Kidney tubule cell (primary cell): ENCODE measurements at places on chromosomes 6 and 20.
A peak's percentile ranks its signal among the peaks of the same experiment; 100 is the strongest.

DNA sequence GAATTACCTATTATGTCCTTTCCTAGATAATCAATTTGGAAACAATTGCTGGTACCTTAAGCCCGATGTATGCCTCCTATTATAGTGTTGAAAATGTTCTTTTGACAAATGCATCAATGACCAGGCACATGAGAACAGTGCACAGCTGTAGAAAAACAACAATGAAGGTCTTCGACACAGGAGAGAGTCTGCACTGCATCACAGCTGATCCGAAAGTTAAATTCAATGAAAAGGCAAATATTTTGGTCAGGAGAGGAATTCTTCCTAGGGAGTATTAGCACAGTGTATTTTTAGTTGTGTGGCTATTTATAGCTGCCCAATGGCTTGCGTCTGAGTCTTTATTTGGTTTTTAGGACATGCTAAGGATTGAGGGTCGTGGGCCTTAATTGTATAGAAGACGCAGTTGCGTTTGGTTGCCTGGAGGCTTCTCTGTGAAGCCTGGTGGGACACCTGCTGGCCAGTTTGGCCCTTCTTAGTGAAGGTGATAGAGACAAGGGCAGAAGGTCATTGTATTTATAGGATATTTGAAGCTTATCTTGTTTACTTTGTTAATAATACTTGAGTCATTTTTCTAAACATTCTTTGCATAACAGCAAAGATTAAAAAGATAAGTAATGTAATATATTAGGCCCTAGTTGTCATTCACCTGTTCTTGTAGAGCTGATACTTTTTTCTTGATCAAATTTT, 72.3 kb downstream of the CDYL start:
- no peak for DNase-seq

- no peak for DNase-seq
Measured at GRCh38 chr6:152313542-152314482, 323.4 kb downstream of the SYNE1 start.

- DNase-seq, result no peak
Measured at GRCh38 chr6:7251646-7252260, 61.2 kb downstream of the SSR1 start.

- no peak for DNase-seq
Measured at GRCh38 chr6:142898927-142899895, 45.8 kb downstream of the HIVEP2 start.

DNA sequence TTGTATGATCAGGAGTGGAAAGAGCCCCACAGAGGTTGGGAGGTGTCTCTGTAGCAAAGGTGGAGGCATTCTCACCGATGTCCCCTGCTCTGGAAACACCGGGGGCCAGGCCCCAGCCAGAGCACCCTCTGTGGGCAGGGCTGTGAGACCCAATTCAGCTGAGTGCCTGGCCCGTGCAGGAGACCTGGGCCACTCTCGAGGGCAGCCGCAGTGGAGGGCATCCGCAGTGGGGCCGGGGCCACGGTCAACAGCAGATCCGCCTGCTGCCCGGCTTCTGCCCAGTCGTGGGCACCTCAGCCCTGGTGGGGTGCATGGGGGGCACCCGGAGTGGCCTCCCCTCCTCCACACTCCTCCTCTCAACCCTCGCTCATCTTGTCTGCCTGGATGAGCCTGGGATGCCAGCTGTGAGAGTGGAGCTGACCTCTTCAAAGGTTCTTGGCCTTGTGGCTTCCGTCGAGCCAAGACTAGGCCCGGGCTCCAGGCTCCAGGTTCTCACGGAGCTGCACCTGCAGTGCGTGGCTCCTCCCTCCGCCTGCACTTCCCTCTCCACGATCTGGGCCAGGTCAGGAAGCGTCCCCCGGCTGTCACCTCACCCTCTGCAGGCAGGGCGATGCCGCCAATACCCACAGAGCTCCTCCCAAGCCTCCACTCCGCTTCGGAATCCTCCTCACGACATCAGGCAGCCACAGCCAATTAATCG, 134.8 kb downstream of the TAF4 start:
- no peak for DNase-seq

DNA sequence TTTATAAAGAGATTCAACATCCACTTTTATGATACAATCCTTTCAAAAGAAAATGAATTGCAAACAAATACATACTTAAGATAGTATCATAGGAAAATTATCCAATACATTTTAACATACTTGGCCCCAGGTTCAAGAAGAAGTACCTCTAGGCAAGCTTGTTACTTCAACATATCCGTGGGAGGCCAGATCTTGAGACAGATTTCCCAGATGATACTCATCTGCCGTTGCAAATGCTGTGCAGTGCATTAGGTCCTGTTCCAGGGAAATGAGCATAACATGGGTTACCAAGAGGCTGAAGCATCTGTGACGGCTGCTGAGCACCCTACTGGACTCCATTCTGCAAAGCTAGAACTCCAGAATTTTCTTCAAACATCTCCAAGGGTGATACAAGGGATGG, 15.6 kb downstream of the RMND1 start:
- DNase-seq, result no peak

DNA sequence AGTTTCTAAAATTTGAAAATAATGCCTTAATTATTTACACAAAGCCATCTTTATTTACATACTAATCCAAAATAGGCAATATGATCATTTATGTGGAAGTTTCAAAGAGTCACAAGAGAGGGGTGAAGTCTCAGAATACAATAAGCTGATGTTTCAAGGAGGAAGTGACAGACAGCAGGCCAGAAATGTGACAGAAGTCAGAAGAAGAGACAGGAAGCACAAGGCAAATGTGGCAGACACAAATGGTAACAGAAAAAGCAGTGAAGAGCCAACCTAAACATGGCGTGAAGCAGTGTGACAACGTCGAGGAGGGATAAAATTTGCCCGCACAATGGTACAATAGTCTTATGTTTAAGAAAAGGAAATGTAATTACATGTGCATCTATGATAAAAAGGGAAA, 59.8 kb downstream of the SHPRH start:
- DNase-seq, result no peak

DNA sequence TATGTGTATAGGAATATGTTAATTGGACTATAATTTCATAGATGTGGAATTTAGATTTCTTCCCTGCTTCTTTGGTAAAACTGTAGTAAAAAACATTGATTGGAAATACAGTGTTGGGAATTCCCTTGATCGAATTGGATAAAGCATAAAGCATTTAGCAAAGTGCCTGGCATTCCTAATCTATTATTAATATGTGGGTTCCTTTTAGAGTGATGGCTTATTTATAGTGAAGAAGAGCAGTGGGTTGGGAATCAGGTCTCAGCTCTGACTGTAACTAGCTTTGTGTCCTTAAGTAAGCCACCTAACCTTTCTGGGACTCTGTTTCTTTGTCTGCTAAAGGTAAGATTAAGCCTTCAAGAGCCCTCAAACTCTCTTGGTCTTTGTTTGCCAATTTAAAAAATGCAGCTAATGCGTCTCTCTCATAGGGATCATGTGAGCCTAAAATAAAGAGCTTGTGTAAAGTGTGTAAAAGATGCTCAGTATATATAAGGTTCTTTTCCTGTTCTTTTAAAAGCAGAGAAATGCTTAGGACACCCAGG, 53.3 kb downstream of the KCNS1 start:
- DNase-seq, result no peak

DNA sequence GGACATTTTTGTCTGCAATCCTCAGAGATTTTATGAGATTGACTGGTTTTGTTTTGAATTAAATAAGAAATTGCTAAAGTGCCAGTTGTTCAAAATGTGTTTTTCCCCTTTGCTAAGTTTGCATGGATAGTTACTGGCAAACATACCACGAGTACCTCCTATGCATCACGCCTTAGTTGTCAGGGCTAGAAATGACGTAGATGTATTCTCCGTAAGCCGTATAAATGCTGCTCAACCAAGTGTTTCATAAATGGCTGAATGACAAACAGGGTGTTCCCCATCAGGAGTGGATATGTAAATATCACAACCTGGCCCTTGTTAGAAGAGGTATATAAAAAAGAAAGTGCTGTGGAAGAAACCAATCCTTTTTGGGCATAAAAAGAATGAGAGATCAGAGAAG, 341.1 kb upstream of the ZFP64 start:
- DNase-seq, result peak; percentile 39

DNA sequence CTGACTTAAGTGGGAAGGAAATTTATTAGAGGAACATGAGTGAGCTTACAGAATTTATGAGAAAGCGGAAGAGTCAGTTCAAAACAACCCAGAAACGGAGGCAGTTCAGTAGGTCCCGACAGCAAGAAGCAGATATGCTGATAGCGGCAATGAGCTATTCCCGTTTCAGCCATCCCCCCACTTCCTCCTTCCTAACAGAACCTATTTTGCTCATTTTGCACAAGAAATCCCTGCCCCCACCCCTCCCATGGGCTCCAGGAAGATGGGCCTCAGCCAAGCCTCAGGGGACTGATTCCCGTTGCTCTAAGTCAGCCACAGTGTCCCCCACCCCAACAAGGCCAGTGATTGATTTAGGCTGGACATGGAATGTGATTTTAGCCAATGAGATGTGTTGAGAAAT, 157.5 kb downstream of the CEBPB start:
- DNase-seq, result no peak

DNA sequence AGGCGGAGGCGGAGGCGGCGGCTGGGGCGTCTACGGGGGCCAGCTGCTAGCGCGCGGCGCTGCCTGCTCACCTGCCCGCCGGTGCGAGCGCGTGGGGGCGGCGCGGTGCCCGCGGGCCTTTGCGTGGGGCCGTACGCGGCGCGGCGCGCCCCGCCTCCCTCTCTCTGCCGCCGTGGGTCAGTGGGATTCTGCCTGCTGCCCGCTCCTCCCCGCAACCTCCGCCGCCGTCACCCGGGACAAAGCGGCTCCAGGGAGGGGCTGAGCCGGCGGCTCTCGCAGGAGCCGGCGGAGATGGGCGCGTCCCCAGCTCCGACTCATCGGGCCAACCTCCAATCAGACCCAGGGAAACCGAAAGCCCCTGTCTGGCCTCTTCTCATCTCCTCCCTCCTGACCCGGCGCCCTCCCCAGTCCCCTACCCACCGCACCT, at the start of gene RCAN2:
TSS of gene RCAN2 (minus strand) at position 249 of the 427 bp plus-strand sequence.
- peak; percentile 74 for DNase-seq

- DNase-seq, result no peak
Measured at GRCh38 chr6:156700440-156701057, 76.6 kb upstream of the ARID1B start.

GRCh38 chr6:43900916-43901732, 131.1 kb downstream of the VEGFA start:
- no peak for DNase-seq

GRCh38 chr6:145621776-145622175, 113.5 kb downstream of the EPM2A start:
- DNase-seq, result no peak

GRCh38 chr20:51507216-51508036, 35.1 kb downstream of the NFATC2 start:
- no peak for DNase-seq

DNA sequence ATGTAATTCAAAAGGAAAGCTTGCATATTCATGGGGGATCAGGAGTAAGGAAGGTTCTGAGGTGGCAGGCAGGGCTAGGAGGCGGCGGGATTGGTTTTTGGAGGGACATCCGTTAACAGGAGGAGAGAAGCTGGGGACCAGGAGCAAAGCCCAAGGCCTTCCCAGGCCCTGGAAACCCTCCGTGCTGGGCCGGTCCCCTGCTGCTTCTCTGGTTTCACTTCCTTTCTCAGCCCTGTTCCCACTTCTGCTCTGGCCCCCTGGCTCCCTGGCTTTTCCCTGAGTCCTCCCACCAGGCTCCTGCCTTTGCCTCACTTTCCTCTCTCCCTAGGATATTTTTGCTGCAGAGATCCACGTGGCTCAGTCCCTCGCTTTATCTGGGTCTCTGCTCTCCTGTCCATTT, 26.4 kb upstream of the SALL4 start:
- no peak for DNase-seq

- DNase-seq, result no peak
Measured at GRCh38 chr6:15892369-15892768, 229.5 kb upstream of the DTNBP1 start.

DNA sequence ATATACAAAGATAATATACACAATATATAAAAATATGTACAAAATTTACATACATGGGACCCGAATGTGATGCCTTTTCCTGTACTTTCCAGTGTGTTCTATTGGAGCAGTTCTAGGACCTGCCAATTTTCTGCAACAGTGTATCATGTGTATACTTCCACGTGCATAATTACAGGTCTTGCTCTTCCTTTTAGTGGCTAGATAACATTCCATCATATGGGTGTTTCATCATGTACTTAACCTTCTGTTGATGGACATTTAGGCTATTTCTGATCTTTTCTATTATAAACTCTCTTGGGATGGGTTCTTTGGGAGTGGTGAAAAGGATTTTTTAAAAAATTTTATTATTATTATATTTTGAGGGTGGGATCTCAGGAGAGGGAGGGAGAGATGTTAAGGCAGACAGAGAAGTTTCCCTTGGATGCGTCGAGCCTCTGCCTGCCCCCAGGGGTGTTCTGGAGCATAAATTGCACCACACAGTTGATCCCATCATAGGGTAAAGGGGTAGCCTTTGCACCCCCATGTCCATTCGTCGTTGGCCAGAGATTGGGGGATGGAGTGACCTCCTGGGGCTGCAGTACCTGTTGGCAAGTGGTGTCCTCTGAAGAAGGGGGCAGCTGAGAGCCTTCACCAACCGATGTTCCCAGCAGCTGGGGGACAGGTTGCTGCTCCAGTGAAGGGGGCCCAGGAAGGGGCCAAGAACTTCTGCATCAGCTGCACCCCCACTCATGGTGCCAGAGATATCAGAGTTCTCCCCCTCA, 110.3 kb downstream of the TOX2 start:
- DNase-seq, result no peak

GRCh38 chr6:136365776-136366354, 76.2 kb upstream of the BCLAF1 start:
- DNase-seq, result no peak

- peak; percentile 65 for DNase-seq
Measured at GRCh38 chr20:3010985-3011723, 32.3 kb upstream of the GNRH2 start.
